ENCODE measurements at places on chromosomes 11 and 22. TPM values are rescaled to one million over a fixed set of nuclear protein-coding genes. Genes with fewer than 3 reads are reported as not detected.

Gene OR5P2
- not detected for total RNA-seq

DNA sequence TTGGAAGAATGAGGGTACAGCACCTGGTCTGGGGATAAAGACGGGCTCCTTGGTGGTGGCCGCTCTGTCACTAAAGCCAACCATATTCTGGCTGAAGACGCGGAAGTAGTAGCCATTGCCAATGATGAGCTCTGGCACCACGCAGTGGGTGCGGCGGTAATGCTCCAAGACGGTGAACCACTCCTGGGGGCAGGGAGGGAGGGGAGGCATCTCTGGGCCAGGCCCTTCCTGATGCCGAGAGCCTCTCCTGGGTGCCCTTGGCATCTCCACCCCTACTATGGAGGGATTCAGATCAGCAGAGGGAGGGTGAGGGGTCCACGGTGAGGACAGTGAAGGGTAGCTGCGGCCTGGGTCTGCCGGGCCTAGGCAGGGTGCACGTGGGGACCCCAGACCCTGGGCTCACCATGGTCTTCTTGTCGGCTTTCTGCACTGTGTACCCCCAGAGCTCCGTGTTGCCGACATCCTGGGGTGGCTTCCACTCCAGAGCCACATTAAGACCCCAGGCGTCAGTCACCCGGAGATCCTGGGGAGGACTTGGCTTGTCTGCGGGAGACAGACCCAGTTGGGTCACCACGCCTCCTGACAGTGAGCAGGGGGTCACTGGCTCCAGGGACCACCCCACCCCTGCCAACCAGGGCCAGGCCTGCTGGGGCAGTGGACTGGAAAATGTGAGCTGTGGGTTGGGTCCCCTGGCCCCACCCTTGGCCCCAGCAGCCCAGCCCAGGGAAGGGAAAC, 19.5 kb downstream of the MYBPC3 start:
- no peak for DNase-seq

Gene BCO2
- total RNA-seq: 0.49 TPM

GRCh38 chr11:13344818-13345217, 67.2 kb downstream of the BMAL1 start:
- no peak for DNase-seq
